ENCODE measurements at places on chromosomes 5 and 9.

DNA sequence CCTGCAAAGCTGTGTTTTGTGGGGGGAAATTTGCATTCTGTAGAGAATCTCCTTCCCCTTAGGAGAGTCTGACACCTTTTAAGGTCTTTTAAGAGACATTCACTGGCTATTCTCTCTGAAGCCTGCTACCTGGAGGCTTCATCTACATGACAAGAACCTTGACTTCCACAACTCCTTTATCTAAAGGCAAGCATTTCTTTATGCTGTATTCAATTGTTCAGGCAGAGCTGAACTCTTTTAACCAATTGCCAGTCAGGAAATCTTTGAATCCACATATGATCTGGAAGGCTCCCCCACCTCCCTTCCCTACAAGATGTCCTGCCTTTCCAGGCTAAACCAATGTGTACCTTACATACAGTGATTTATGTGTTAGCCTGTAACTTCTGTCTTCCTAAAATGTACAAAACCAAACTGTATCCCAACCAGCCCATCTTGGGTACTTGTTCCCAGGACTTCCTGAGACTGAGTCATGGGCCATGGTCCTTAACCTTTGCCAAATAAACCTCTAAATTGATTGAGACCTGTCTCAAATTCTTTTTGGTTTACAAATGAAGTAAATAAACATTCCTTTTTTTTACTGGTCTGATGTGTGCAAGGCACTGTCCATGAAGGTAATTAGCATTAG, 9.9 kb downstream of the C9orf85 start:
- DNase-seq: no peak

DNA sequence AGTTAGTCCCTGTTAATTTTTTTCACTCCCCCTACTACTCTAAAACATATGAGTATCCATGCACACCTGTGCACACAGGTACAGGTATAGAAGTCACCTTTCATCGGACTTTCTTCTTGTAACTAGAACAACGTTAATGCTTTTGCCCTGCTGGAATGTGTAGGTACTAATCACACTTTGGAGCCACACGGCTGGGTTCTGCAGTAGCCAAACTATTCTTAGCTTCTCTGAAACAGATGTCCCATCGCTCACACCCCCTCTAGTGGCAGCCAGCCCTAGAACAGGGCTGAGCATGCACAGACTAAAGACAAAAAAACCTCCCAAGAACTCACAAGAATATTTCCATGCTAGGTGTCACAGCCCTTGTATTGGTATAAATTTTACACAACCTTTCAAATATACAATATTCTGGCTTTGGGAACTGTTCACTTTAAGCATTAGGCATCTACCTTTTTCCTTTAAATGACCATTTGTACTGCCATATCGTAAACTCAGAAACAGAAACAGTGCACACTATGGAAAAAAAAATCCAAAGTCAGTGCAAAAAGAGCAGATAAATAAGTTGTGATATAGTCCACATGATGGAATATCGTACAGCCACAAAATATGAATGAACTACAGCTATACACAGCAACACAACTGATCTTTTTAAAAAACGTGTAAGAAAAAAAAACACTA, 64.0 kb downstream of the RETREG1 start:
- DNase-seq: peak; percentile 31

DNA sequence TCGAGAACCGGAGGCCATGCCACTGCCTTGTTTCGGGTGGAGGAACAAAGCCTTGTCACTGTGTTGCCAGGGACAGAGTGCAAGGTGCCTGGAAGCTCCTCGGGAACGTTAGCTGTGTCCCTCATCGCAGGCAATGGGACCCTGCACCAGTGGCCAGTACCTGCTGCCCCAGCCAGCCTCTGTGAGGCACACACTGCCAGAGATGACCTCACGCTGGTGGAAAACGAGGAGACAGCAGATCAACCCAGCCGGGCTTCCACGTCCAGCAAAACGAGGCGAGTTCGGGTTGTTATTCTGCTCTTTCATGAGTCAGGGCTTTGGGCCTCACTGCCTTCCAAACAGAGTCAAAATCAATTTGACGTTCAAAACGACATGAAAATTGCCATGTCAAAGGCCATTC, 104.1 kb downstream of the ADAMTS2 start:
- DNase-seq: no peak

- DNase-seq: no peak
Measured at GRCh38 chr9:6646293-6646636, 736 bp upstream of the GLDC start.

- no peak for DNase-seq
Measured at GRCh38 chr5:127671218-127671617, 22.3 kb downstream of the CTXN3 start.

GRCh38 chr9:108339251-108339650, 516.5 kb downstream of the ACTL7B start:
- DNase-seq: no peak

- no peak for DNase-seq
Measured at GRCh38 chr5:136701191-136701590, 335.8 kb upstream of the TRPC7 start.

DNA sequence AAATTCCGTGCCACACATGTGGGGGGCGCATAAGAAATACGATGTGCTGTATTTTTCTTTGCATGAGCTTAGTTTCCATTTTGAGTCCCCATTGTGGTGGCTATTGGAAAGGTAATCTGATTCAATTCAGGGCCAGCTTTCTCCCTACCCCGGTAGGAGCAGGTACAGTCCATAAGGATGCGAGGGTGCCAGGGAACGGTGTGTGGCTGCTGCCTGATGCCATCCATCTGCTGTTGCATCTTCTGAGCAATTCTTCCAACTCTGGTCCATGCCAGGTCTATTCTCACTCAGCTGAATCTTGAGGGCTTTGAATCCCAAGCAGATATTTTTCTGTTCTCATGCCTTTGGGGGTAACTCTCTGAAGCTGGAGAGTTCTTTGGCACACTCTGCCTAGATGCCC, 392.7 kb downstream of the AGTPBP1 start:
- no peak for DNase-seq

DNA sequence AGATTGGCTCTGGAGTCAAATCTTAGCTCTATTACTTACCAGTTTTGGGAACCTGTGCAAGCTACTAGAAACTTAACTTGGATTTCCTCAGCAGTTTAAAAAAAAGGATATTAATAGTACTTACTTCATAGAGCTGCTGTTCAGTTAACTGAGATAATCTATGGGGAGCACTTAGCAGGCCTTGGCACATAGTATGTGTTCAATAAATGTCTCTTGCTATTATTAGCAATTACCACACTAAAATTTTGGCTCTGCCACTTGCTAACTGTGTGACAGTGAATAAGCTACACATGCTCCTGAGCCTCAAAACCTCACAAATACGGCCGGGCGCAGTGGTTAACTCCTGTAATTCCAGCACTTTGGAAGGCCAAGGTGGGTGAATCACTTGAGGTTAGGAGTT, 55.9 kb downstream of the CDK5RAP2 start:
- DNase-seq: no peak

GRCh38 chr9:73951147-73951546, 546.0 kb upstream of the RORB start:
- no peak for DNase-seq

GRCh38 chr5:76187386-76187785, 104.2 kb downstream of the SV2C start:
- no peak for DNase-seq

DNA sequence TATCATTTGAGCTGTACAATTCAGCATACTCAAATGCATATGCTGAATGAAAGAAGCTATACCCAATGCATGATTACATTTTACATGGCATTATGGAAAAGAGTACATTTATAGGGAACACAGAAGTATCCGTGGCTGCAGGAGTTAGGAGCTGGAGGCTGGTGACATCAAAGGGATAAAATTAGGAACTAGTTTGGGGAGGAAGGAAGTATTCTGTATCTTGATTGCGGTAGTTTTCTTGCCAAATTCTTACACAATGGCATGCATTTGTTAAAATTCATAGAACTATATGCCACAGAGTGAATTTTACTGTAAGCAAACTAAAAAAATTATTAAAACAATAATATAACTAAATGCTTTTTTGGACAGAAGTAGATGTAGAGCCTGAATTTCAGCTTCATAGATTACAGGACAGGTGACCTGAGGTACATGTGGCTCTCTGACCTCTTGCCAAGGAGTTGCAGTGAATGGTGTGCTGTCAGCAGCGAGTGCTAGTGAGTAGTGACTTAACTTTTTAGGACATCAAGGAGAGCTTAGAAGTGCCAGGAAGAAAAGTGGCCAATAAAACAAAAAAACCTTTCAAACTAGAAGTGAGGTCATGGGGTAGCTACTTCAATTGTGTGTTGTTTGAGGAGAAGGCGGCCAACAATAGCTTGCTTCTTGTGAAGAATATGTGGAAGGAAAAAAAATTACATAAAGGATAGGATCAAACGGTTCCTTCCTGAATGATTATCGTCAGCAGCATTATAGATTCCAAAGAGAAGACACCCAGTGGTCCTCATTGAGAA, 514.9 kb upstream of the CLINT1 start:
- DNase-seq: no peak

DNA sequence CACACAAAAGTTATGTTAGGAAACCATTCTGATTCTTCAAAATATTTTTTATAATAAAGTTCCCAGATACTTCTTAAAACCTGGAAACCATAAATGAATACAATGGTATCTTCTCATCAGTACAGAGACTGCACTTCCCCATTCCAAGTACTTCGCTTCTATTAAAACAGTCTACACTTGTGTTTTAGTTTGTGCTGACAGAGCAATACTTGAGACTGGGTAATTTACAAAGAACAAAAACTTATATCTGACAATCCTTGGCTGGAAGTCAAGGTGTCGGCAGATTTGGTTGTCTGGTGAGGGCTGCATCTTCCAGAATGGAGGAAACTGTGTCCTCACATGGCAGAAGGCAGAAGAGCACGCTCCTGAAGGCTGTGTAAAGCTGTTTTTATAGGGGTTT, 70.1 kb downstream of the RFX3 start:
- DNase-seq: no peak

DNA sequence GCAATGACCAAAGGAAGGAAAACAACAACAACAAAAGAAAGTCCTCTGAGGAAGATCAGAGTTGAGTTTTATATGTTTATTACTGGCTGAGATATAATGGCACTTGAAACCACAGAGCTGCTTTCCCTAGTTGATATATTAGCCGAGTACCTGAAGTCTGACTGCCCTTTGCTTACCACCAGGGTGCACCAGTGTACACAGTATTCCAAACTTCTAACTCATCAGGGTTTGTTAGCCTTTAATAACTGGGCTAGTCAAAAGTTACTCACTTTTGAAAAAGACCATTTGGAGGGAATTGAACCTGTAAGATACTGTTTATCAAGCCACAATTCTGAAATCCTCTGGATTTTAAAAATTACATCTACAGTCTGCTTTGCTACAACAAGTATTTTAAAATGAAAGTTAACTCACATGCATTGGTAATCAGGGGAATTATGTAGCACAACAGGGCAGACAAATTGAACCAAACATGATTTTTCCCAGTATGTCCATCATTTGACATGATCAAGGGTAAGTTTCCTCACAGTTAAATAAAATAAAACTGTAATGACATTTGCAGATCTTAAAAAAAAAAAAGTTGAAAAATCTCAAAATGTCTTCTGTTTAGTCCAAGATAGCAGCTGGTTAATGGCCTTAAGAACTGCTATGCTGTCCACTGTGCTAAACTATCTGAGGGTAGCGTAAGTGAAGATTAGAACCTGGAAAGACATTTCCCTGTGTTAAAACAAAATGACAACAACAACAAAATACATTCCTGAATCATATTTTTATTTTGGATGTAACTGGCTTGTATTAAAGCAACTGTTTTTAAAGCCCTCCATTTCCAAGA, 57.3 kb upstream of the C6 start:
- no peak for DNase-seq

DNA sequence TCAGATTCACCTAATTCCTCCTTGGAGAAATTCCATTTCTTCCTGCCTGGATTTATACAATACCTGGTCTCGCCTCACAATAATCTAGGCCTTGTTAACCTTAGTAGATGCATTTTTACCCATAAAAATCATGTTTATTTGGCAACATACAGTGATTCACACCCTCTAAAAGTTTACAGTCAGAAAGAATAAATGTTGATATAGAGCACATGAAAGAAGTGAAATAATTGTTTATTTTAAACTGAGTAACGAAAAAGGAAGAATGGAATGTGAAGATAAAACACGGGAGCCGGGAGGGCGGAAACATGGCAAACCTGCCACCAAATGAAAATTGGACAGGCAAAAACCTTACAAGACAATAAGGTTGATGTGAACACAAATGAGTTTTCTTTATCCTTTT, 28.9 kb upstream of the KCNN2 start:
- DNase-seq: no peak

GRCh38 chr5:88172847-88173758, 95.5 kb downstream of the TMEM161B start:
- DNase-seq: no peak

- DNase-seq: no peak
Measured at GRCh38 chr5:35694481-35694880, 76.8 kb downstream of the SPEF2 start.

GRCh38 chr5:65984098-65984885, 57.9 kb downstream of the ERBIN start:
- no peak for DNase-seq

- DNase-seq: no peak
Measured at GRCh38 chr5:32251871-32252458, 60.8 kb downstream of the MTMR12 start.

- DNase-seq: no peak
Measured at GRCh38 chr5:125719681-125720347, 703.4 kb upstream of the GRAMD2B start.

- DNase-seq: no peak
Measured at GRCh38 chr5:93930098-93930497, 188.7 kb upstream of the POU5F2 start.

DNA sequence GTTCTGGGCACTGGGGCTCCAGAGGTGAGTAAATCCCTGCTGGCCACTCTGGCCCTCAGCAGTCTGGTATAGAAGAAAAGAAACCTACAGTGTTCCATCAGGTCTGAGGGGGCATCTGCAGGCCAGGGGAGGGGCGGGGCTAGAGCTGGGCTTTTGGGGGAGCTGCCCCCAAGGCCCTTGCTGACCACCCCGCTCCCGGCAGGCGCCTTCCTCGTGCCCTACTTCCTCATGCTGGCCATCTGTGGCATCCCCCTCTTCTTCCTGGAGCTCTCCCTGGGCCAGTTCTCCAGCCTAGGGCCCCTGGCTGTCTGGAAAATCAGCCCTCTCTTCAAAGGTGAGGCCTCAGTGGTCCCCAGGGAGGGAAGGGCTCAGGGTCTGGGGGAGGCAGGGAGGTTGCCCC, 6.7 kb downstream of the SLC6A7 start:
- no peak for DNase-seq

- no peak for DNase-seq
Measured at GRCh38 chr9:16705111-16705604, 165.3 kb downstream of the BNC2 start.

DNA sequence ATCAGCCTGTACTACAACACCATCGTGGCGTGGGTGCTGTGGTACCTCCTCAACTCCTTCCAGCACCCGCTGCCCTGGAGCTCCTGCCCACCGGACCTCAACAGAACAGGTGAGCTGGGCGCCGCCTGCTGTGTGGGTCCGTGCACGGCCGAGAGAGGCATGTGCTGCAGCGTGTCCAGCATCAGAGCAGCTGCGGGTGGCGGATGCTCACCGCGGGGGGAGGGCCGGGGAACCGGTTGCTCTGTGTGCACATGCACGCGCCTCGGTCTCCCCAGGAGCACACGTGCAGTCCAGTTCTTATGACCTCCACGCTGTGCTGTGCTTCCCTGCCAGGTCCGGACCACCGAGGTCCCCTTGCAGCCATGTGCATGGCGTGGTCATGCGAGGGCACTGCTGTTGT, 7.6 kb downstream of the SLC6A18 start:
- no peak for DNase-seq

GRCh38 chr9:113219186-113219936, 1.7 kb downstream of the FKBP15 start:
- no peak for DNase-seq

GRCh38 chr5:52374286-52374685, 413.4 kb upstream of the ITGA1 start:
- no peak for DNase-seq

- DNase-seq: no peak
Measured at GRCh38 chr9:136019041-136019680, 58.0 kb upstream of the UBAC1 start.

Data from stimulated activated CD4-positive, alpha-beta T cell treated with anti-CD3 and anti-CD28 coated beads, Interleukin-2, amount 100 ng/mL, for 4 hours (primary cell).